ENCODE measurements at places on chromosomes 2 and 18.
A peak's percentile ranks its signal among the peaks of the same experiment; 100 is the strongest.

DNA sequence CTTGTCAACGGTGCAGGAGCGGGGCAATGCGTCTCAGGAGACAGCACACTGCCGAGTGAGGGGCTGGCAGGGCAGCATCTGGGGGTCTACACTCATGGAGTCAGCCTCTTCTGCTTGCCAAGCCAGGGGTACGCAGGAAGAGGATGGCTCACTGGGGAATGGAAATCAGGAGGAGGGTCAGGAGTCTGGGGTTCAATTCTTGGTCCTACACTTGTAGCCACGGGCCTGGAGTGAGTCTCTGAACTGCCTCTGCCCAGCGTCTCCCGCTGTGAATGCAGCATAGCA is 70.0 kb downstream of the CAPN13 start:
- no peak overlapping the region for H3K27ac ChIP-seq
- DNase-seq, result no peak
- H3K27me3 ChIP-seq, result no peaks in the 10 kb centered on the region
- H3K36me3 ChIP-seq, result no peaks in the 10 kb centered on the region
- H3K4me1 ChIP-seq, result no peaks in the 10 kb centered on the region

- no peak overlapping the region for H3K4me3 ChIP-seq
- no peaks in the 10 kb centered on the region for H3K27me3 ChIP-seq
- H3K27ac ChIP-seq, result peak overlapping the region; percentile 33
- H3K4me1 ChIP-seq, result no peaks in the 10 kb centered on the region
- no peak for DNase-seq
Measured at GRCh38 chr2:134445985-134446382, 192.1 kb downstream of the MGAT5 start.

DNA sequence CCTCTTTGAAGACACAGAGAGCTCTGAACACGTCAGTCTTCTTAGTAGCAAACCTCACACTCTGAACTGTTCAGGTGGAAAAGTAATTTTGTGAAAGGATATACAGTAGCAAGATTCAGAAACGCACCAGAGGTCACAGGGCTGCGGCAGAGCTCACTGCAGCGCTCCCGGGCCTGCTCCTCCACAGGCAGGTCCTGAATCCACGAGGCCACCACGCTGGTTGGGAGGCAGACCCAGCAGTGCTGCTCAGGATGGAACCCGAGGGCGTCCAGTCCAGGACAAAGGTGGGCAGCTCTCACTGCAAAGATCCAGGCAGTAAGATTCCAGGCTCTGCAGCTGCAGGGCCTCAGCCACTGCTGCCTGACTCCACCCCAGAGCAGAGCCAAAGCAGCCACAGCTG is 576.2 kb upstream of the SALL3 start:
- H3K4me3 ChIP-seq, result no peak overlapping the region
- no peak for DNase-seq
- peaks cover 14% of the 10 kb centered on the region for H3K4me1 ChIP-seq

- H3K4me1 ChIP-seq, result peaks cover 68% of the 10 kb centered on the region
- H3K27ac ChIP-seq, result peak overlapping the region; percentile 95
- H3K27me3 ChIP-seq, result no peaks in the 10 kb centered on the region
- peaks cover 77% of the 10 kb centered on the region for H3K36me3 ChIP-seq
Measured at GRCh38 chr2:240559286-240559685, 871 bp upstream of the DUSP28 start.

- no peak overlapping the region for H3K4me3 ChIP-seq
- DNase-seq, result no peak
- H3K36me3 ChIP-seq, result peaks cover 94% of the 10 kb centered on the region
- H3K27ac ChIP-seq, result no peak overlapping the region
- H3K27me3 ChIP-seq, result no peaks in the 10 kb centered on the region
Measured at GRCh38 chr2:241255542-241256167, 59.8 kb downstream of the HDLBP start.

GRCh38 chr2:209236377-209236776 is 187.5 kb upstream of the MAP2 start:
- H3K27me3 ChIP-seq, result no peaks in the 10 kb centered on the region
- H3K4me1 ChIP-seq, result no peaks in the 10 kb centered on the region
- no peak for DNase-seq
- H3K36me3 ChIP-seq, result no peaks in the 10 kb centered on the region
